ENCODE measurements at places on chromosomes 7 and 10.

DNA sequence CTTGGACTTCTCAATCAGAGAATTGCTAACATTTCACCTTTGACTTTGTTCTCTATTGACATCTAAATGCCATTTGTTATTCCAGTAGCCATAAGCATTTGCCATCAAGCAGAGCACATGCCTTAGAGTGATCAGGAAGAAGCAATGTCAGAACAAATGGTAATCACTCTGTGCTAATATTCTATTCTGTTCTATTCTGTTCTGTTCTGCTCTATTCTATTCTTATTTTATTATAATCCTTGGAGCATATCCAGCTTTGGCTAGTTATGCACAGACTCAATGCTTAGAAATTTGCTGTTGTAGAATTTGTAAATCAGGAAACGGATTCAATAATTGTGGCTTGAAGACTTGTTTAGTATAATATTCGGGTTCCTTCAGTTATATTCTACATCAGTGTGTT lies 175.4 kb downstream of the EXOC4 start:
- DNase-seq, result no peak

DNA sequence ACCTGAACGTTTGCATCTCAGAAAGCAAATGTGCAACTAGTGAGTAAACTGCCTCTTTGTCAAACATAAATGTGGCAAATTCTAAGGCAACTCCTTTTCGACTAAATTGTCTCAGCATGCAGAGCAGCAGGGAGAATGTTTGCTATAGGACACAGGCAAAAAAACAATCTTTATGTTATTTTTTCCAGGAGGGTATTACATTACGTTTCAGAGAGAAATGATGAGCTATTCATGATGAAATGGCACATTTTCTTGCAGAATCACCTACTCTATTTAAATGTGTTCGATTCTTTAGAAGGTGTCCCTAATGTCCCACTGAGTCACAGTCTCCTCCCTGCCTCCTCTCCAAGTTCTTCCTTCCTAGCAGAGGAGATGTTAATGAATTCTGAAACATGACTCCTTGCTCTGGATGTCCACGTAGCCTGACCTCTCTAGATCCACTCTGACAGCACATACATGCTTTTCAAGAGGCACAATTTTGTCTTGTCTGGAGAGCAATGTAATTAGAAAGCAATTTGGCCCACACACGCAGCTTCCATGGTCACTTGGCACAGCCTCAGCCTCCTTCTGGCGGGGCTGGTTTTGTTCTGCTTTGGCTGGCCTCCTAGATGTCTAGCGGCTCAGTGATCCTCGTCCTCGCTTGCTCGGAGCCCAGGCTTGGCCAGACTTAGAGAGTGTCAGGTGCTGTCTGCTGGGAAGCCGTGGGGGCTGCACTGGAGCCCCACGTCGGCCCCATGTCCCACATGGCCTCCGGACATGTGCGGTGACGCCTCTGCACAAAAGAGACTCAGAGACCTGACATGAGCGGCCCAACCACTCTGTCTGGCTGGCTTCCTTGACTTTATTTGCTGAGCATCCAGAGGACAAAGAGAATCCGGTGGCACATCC lies 125.7 kb upstream of the ZNF438 start:
- DNase-seq, result no peak

GRCh38 chr10:82827901-82828300 lies 952.9 kb downstream of the NRG3 start:
- no peak for DNase-seq

GRCh38 chr10:95421782-95422181 lies 131.0 kb upstream of the PDLIM1 start:
- no peak for DNase-seq

- no peak for DNase-seq
Measured at GRCh38 chr10:102646610-102647442, 2.5 kb downstream of the TRIM8 start.

DNA sequence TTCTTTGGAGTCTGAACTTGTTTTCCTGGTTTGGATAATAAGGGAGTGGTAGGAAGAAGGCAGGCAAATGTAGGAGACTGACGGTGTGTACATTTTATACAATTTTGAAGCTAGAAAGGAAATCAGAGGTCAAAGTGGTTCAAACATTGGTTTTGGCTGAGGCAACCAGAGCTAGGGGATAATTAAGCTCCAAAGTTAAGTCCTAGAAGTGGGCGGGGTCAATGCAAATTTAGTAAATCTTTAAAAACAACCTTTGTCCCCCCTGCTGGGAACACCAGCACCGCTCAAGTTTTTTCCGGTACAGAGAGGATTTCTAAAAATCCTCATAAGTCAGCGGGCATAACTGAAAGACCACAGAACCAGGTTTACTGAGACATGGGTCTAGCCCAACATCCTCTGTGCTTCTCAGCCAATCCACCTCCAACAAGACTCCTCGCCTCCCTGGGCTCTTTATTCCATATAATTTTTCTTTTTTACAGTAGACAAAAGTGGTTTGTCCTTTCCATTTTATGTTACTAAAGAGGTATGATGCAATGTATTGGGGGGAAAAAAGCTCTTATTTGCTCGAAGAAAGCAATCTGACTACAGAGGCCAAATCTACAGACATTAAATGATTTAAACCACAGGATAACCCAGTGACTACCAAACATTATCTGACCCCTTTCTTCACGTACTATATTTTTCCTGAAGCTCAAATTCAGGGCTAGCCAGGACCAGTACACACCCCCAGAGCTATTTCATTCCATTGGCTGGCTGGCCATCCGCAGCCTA lies 1.6 kb downstream of the GLUD1 start:
- DNase-seq, result no peak

DNA sequence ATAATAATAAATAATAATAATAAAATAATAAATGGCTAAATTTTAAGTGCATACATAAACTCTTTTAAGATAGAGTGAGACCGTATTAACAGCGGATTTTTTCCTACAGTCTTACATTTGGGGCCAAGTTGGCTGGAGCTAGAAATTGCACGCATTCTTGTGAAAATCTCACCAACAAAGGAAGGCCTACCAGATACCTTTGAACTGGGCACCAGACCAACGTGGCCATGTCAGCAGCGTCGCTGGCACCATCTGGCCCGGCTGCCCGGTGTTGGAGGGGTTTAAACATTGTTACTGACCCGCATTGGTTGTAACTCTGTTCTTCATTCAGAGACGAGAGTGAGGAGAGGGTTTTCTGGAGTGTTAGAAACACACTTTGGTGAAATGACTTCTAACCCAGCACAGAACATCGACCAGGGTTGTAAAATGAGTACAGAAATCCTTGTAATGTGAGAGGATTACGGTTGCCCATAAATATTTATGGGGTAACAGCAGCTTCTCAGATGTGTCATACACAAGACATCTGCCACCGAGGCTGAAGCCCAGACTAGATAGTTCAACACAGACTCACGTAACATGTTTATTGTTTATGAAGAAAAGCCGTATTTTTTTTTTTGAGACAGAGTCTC lies 34.6 kb upstream of the UNCX start:
- DNase-seq, result no peak

GRCh38 chr10:130652544-130652943 lies 516.4 kb downstream of the GLRX3 start:
- no peak for DNase-seq

GRCh38 chr7:36487756-36488336 lies 98.2 kb downstream of the ANLN start:
- DNase-seq, result no peak

All from NCI-H187 (cell line).